ENCODE measurements at places on chromosomes 16 and 17.

GRCh38 chr17:34851961-34852540 is 109.2 kb downstream of the CCT6B start:
- no peak for DNase-seq

GRCh38 chr17:44360144-44360533 is 3.5 kb downstream of the FAM171A2 start:
- DNase-seq: no peak

DNA sequence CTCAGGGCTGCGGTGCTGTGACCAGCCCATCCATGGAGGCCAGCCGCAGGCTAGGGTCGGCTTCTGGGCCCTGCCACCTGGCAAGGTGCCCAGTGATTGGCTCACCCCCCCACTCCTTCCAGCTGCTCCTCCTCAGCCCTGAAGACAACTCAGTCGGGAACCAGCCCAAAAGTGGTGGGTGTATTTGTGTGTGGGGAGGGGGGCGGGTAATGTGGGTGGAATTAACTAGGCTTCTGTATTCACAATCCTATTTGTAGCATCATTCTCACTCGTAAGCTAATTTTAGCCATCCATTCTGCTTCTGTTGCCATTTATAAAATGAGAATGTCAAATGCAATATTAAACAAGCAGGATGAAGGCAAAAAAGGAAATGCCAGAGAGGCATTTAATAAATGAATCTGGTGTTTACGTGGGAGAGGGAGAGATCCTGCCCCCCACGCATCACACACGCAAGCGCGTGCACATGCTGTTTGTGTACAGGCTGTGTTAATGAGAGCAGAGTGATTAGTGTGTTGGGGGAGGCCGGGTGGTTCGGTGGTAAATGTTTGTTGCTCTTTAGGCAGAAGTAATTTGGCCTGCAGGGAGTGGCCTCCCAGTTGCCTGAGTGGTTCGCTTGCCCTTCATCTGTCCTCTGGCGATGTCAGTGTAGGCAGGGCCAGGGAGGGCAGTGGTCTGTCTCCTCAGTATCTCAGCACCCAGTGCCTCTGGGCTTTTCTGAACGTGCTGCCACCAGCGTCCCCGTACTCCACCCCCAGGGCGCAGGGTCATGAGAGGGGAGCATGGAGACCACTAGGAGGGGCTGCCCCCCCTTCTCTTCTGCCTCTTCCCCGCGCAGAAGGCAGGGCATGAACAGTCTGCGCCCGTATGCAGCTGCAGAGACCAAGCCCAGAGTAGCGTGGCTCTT is 140.1 kb downstream of the CCDC182 start:
- DNase-seq: no peak

DNA sequence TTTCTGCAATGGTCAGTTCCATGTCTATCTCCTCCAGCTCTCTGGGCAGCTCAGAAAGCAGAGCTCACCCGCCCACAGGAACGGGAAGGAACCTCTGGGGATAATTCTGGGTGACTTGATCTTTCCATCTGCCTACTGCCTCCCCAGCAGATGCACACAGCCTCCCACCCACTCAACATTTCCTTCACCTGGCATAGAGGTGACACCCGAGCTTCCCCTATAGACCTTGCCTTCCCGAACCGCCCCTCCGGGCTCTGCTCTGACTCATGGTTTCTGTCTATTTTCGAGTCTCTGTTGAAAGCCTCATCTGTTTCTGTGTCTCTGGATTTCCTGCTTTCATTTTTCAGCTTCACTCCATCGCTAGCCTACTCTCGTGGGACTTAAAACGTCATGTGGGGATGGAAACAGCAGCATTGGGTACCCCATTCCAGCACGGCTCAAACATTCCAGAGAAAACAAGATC is 11.4 kb downstream of the GGA3 start:
- peak; percentile 83 for DNase-seq

GRCh38 chr17:38672788-38673706 is 1.7 kb downstream of the EPOP start:
- no peak for DNase-seq

DNA sequence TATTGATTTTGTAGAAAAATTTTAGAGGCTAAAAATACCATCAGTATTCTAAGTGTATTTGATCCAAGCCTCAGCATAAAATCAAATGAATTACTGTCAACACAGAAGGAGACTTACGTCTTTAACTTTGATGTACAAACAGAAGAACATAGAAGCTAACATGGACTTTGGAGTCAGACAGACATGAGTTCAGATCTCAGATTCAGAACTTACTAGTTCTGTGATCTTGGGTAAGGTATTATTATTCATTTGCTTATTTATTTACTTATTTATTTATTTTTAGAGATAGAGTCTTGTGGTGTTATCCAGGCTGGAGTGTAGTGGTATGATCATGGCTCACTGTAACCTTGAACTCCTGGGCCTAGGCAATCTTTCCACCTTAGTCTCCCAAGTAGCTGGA is 4.0 kb upstream of the SLFN12L start:
- no peak for DNase-seq

- no peak for DNase-seq
These were observed 78.6 kb downstream of the SDR42E1 start for GRCh38 chr16:81932668-81933067.
